ENCODE measurements at places on chromosomes 13 and 19.

GRCh38 chr19:29664753-29665214, 477 bp upstream of the PLEKHF1 start:
- no peak for DNase-seq

DNA sequence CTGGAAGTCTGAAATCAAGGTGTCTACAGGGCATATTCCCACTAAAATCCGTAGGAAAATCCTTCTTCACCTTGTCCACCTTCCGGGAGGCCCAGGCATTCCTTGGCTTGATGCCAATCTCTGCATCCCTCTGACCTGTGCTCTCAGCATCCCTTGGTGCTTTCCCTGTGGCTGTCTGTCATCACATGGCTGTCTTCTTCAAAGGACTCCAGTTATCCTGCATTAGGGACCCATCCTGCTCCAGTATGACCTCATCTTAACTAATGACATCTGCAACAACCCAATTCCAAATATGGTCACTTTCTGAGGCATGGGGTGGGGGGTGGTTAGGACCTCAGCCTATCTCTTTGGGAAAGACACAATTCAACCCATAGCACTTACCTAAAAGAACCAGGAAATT, 423.8 kb downstream of the IRS2 start:
- no peak for DNase-seq

- DNase-seq: no peak
These were observed 52.0 kb upstream of the C13orf46 start for GRCh38 chr13:114025714-114026431.

DNA sequence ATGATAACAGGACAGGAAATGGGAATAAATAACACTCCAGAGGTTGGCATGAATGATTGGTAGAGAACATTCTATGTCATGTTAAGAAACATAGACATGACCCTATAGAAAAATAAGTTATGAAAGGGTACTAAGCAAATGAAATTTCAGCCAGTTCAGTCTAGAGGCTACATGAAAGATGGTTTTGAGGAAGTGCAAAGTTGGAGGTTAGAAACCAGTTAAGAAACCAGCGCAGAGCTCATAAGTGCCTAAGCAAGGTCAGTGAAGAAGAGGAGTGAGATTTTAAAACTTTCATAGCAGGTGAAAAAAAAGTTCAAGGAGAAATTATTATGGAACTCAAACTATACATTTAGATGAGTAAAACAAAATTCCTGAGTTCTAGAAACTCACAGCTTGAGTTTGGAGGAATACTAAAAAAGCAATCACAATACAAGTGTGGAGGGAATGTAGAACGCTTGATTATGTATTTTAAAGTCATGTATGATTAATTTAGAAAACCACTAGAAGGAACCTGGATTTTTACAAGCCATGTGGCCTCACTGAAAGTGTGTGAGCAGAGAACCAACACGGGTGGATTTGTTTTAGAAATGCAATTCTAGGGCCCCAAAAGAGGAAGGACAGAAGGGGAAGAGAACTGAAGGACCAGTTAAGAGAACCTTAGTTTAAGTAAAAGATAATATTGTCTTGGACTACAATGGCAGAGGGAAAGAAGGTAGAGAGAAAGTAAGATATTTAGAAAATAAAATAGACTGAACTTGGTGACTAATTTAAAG, 162.4 kb downstream of the PCDH20 start:
- no peak for DNase-seq

DNA sequence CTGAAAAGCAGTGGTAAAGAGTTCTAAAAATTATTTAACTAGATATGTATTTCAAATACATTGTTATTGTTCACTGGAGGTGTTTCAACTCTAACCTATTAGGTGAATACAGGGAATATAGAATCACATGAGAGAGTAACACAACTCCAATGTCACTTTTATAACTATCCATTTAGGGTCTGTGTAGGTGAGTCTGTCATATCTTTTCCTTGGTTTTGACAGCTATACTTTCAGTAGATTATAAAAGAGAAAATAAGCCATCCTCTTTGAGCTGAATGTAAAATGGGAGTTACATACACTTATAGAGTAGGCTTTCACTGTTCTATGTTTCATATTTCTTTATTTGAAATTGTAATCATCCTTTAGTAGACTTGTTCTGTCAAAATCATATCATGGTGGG, 2321.0 kb downstream of the PCDH9 start:
- no peak for DNase-seq

DNA sequence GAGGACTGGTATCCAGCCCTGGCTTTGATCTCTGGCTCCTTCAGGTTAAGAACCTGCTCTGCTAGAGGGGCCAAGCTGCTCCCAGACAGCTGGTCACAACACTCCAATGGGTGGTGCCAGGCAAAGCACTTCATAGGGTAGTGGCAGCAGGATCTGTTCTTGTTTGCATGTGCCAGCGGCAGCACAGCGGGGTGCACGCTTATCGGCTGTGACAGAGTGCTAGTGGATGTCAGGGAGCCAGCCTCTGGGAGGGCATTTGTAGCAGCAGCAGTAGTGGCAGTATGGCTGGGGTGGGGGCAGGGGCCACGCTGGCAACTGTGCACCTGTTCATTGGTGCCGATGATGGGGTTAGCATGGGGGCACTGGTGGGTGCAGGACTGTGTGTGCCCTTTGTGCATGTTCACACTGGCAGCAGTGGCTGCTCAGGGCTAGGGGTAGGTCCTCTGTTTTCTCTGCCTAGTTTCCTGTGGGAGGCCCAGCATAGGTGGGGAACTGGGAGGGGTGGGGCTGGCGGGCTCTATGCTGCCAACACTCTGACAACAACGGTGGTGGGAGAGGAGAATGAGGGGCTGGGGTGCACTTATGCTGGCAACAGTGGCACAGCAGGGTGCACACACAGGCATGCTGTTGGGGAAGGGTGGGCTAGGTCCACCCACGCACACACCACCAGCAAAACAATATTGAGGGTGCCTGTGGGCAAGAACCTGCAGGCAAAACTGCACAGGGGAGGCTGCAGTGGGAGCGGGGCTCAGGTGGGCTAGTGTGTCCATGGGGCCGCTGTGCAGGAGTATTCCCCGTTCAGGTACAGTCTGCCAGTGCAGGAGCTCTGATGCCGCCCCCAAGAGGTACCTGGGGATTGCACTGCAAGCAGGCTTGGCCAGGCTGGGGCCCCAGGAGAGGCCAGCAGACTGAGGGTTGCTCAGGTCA, 19.3 kb downstream of the AP1M1 start:
- no peak for DNase-seq

DNA sequence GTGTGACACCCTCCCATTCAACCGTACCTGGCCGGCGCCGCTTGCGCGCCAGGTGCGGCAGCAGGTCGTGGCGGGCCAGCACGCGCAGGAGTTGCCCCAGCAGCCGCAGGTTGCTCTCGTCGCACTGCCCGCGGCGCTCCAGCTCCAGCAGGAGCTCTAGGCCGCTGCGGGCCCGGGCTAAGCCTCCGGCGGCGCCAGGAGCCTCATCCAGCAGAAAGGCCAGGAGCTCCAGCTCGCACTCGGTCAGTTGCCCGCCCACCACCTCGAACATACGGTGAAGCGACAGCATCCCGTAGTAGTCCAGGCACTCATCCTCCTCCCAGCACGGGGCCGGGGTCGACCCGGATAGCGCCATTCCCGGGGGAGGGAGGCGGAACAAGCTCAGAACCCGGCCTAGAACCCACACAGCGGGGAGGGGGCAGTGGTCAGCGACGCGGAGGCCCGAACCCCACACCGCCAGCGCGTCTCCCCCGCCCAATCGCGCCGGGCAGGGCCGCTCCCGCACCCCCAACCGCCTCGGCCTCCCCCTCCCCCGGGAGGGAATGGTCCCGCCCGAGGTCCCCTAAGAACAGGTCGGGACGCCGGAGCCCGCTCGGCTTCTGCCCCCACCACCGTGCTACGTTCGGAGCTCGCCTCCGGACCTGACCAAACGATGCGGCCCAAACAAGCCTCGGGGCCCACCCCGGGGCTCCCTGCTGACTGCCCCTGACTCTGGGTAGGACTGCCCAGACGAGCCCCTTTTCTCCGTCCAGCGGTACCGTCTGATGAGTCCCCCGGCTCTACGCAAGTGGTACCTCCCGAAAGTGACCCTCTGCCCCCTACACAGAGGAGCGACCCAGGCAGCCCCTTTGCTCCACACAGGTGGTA, 591 bp downstream of the DEDD2 start:
- peak; percentile 52 for DNase-seq

GRCh38 chr13:71906448-71906847, 39.4 kb upstream of the DACH1 start:
- DNase-seq: peak; percentile 95

DNA sequence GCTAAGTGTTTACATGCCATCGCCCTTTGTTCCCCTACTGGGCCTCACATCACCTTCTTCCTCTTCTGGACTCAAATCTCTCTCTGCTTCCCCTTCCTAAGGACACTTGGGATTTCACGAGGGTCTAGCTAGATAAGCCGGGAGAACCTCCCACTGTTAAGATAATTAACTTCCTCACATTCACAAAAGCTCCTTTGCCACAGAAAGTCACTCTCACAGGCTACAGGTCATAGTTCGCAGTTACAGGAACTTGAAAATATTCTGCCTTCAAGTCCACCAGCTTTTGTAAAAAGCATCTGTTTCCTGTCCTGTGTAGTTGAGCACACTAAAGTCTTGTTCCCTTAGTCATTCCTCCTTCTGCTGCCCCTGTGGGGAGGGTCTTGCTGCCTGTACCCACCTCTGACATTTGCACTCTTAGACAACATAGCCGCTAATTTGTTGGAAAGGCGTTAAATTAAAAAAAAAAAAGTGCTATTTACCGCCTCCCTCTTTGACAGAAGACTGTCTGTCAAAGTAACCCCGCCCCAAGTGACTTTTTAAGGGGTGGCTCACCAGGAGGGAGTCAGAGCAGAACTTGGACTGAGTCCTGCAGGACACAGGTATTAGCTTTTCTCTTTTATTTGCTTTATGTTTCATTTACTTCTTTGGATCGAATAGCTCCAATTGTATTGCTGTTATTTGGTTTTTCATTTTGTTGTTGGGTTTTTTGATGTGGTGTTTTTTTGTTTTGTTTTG, 26.8 kb upstream of the CEACAM21 start:
- peak; percentile 80 for DNase-seq

GRCh38 chr13:63741029-63741813, 2325.6 kb upstream of the PCDH20 start:
- no peak for DNase-seq

DNA sequence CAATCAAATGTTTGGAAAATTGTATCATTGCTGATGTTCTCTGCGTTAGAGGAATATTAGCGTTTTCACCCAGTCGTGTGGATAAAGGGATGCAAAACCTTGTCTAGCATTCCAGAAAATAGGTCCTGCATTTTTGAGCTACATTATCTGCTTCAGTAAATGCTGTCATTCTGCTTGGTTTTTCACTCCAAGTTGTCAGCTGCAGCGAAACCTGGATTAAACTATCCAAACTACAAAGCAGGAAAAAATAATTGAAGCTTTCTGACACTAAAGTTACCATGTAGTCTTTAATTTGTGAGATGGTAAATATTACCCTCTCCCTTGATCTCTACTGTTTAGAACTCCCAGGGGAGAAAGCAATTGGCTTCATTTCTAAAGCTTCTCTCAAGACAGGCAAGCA, 1795.5 kb upstream of the PRR20A start:
- DNase-seq: no peak

DNA sequence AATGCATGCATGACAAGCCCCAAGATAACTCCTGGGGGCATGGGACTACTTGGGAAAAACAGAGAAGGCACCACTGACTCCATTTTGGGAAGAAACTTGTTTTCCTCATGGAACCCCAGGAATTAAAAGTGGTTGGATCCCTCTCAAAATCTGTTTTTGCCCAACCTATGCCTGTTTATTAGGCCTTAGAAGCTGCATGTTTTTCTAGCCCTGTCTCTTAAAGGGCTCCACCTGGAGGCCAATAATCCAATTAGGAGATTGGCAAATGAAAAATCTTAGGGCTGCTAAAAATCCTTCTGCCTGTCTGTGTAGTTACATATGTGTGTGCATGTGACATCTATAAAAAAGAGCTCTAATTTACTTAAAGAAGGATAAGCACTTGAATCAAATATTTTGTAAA, 26.9 kb downstream of the MED4 start:
- DNase-seq: peak; percentile 46

DNA sequence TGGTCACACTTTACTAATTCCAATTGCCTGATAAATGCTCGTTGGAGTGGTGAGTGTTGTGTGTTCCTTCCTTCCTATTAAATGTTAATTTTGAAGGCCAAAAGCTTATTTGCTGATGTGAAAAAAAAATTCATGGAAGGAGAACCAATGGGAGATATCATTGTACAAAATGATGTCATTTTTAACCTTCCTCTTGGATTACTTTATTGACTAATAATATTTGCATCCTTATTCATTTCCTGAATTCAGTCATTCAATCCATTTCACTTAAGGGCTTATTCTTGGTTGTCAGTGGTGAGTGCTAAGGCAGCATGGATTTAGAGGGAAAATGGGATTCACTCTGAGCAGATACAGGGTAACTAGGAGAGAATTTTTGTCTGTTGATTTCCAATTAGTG, 216.0 kb upstream of the HTR2A start:
- no peak for DNase-seq

- no peak for DNase-seq
These were observed 2.6 kb downstream of the PPP5C start for GRCh38 chr19:46349311-46349993.

- peak; percentile 90 for DNase-seq
These were observed at the start of gene DHDH for GRCh38 chr19:48933382-48933932. Gene DHDH, plus strand, starts transcription at chr19:48933699. Its CDS starts 23 bp downstream, at chr19:48933722.

- peak; percentile 9 for DNase-seq
These were observed 106.3 kb downstream of the KCTD15 start for GRCh38 chr19:33902802-33903488.

DNA sequence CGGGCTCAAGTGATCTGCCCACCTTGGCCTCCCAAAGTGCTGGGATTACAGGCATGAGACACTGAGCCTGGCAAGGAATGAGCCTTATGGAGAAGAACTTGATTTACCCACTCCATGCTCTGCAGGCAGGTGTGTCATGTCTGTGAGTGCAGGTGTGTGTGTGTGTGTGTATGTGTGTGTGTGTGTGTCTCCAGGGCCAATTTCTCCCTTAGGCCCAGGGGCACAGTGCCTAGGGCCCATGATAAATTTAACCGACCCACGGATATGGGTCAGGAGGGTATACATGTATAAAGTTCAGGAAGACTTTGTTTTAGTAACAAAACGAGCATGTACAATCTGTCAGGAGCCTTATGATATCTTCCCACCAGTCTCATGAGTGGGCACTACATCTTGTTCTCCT, 4.6 kb upstream of the FOSB start:
- no peak for DNase-seq

DNA sequence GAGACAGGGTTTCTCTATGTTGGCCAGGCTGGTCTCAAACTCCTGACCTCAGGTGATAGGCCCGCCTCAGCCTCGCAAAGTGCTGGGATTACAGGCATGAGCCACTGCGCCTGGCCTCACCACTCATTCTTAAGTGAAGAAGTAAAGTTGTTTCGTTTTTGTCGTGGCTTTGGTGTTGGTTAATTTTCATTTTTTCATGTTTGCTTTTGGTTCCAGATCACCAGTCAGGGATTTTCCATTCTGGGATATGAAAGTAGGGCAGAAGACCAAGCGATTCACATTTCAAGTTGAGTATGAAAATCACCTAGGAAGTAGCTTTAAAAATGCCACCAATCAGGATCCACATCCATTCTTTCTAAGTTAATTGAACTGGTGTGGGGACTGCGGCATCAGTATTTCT, 289.9 kb downstream of the DIAPH3 start:
- no peak for DNase-seq

- DNase-seq: no peak
These were observed 23.1 kb downstream of the ZNF536 start for GRCh38 chr19:30395283-30395682.

- no peak for DNase-seq
These were observed 25.3 kb upstream of the DPY19L3 start for GRCh38 chr19:32380269-32380668.

GRCh38 chr13:30619731-30620130, 2.0 kb downstream of the USPL1 start:
- DNase-seq: no peak
